ENCODE measurements at places on chromosomes 3 and 15.
A peak's percentile ranks its signal among the peaks of the same experiment; 100 is the strongest.

DNA sequence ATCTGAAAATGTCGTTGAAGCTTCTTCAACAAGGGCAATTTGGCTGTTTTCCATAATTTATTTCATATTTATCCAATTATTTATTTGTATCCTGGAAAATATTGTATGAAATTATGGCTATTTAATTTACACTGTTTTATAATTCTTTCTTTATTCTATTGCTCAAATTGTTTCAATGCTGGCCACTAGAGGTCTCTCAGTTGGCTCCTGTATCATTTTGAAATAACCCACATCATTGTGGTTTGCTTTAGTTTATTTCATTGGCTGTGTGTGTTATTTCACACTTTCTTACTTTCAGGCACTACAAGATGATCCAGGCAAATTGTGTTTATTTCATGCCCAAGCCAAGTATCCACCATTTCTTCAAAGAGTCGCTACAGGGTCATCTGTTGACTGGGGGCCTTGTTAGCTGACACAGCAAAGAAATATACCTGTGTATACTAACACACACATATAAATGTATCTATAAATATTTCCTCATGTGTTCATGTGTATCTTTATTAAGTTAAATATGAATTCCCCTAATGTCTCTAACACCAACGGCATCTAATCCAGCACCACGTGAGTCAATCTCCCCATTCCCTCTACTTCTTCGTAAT, 86.2 kb downstream of the NPAP1 start:
- DNase-seq = no peak

DNA sequence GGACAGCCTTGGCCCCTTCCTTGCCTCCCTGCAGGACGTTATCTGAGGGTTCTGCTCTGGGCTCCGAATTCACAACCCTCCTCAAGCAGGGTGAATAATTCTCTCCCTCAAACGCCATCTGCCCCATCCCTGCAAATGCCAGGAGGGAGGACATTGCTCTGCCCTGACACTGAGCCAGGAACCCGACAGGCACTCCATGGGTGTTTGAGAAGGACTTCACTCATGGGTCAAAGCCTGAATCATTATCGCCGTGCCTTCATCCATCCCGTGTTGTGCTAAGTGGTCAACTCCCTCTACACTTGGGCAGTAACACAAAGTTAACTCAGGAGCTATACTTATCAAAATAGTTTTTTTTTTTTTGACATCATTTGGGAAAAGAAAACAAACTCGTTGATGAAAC, 261.8 kb upstream of the IGF1R start:
- no peak for DNase-seq

DNA sequence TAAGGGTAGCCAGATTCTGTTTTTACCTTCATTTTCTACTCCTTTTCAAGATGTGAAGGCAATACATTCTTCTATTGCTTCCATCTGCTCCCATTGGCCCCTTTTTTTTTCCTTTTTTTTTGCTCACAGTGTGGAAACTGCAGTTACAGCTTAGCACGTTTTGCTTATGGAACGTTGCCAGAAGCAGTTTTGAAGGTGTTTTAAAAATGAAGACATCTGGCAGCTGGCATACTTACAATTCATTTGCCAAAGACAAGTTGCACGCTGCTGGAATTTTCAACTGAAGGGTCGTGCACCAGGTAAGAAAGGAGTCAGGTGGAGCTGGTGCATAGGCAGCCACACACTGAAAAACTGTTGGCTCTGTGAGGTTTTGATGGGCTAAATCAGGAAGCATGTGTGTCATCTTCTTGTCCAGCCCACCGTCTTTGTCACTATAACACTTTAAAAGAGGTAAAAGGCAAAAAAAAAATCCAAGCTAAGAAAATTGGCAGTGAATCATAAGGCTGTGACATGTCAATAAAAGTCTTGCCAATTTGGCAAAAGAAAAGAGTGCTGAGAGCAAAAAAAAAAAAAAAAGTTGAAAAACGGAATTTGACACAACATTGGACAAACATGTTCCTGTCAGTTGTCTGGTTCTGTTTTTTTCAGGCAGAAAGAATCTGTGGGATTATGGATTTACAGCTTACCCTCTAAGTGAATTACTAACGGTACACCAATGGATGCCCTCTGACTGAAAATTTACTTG, 225.4 kb upstream of the SOX2 start:
- DNase-seq = no peak

DNA sequence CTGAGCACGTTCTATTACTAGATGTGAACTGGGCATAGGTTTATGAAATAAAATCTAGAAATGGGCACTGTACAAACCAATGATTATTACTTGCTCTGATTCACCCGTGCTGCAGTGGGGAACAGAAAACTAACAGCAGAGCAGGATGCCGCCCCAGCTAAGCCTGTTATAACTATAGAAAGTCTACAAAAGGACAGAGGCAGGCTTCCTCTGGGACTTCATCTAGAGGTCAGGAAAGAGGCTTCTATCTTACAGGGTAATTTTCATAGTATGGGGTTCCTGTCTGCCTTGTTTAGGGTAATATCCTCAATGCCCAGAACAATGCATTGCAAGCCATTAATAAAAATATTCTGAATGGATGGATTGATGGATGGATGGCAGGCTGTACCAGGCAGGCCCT, 177.0 kb upstream of the TBL1XR1 start:
- no peak for DNase-seq

DNA sequence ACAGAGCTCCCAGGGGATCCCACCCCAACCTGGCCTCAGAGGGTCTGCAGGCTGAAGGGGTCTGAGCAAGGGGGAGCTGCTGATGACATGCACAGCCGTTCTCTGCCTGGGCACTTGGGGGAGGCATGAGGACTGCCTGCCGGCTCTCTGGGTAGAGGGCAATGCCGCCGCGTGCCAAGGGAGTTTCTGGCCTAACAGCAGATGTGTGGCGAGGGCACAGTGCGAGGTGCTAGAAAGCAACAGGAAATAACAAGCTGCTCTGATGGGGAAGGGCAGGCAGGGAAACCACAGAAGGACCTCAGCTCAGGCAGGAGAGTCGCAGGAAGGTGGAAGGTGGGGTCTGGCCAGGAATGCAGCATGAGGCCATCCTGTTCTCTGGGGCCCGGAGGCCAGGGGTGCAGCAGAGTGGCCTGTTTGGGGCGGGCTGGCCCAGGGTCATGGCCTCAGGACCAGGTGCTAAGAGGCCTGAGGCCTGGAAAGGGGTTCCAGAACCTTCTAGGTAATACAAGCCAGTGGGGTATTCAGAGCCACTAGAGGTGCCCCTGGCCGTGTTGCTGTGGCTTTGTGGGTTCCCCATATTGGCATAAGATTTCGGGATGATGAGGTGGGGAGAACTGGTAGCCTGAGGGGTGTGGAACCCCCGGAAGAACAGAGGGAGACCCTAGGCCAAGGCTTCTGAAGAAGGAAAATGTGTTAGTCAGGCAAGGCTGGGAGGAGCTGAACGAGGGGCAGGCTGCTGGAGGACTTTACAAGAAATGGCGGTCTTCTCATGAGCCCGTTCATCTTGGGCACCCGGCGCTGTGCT, 41.2 kb downstream of the RGMA start:
- no peak for DNase-seq

DNA sequence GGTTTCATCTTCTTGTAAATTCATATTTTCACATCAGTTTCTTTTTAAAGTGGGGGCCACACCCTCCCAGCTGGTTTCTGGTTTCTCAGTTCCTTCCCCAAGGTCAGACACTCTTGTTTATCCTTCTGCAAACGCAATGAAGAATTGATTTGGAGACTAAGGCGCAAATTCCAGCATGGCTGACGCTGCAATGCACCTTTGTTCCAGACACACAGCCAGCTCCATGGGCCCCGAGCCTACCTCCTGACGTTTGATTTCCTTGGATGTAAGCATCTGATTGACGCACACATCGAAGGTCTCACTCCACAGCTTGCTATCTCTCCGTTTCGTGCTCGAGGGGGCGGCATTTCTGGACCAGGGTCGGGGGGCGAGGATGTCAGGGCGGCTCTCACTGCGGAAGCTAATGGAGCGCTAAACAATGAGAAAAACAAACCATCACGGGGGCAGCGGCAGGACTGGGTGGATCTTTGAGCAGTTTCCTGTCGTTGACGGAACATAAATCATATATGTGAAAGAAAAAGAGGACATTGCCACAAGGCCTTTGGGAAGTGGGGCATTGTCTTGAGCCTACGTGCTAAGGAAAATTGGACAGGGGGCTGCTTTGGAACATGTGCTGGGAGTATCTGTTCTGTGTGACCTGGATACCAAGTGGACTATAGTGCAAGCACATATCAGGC, 46.9 kb downstream of the ARHGEF3 start:
- no peak for DNase-seq

GRCh38 chr3:136804813-136805212, 14.1 kb upstream of the SLC35G2 start:
- DNase-seq = peak; percentile 59

All from SJCRH30 (cell line).